Activated T-cell treated with anti-CD3 and anti-CD28 coated beads, Interleukin-2, amount 50 U/mL, for 72 hours (primary cell): ENCODE measurements at places on chromosomes 4 and X. TPM values are rescaled to one million over a fixed set of nuclear protein-coding genes. Genes with fewer than 3 reads are reported as not detected.

GRCh38 chr4:158025131-158025530 is 147.7 kb downstream of the GASK1B start:
- DNase-seq: no peak

The DMRTC1B gene
- 0.38 TPM for total RNA-seq

DNA sequence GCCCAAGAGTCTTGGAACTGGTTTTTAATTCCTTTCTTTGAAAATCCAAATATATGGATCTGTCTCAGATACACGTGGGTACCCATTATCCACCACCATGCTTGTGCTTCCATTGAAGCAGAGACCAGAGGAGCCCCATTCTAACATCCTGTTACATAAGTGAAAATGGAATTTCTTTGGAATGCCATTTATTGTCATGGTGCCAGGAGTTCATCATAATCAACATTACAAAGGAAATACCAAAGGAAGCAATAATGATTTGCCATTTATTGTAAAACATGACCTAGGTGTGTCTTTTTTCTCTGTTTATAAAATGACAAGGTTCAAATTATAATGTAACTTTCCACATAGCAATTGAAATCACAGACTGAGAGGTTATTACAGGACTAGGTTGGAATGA is 61.7 kb downstream of the PALLD start:
- DNase-seq: no peak

- peak; percentile 44 for DNase-seq
Observed at GRCh38 chrX:18390941-18391538, 34.4 kb upstream of the CDKL5 start.

- peak; percentile 34 for DNase-seq
Observed at GRCh38 chr4:183797445-183798300, 107.4 kb upstream of the STOX2 start.

GRCh38 chrX:109691752-109692151 is 41.3 kb downstream of the ACSL4 start:
- DNase-seq: no peak
